ENCODE measurements at places on chromosomes 5 and 9. TPM values are rescaled to one million over a fixed set of nuclear protein-coding genes. Genes with fewer than 3 reads are reported as not detected.

- no peaks in the 10 kb centered on the region for H3K27me3 ChIP-seq
- H3K36me3 ChIP-seq: peaks cover 38% of the 10 kb centered on the region
- no peak overlapping the region for H3K4me3 ChIP-seq
- no peak overlapping the region for H3K27ac ChIP-seq
- H3K4me1 ChIP-seq: peaks cover 17% of the 10 kb centered on the region
Measured at GRCh38 chr9:104750185-104750767, 2.8 kb downstream of the NIPSNAP3A start.

GRCh38 chr5:15834596-15835245, 334.7 kb downstream of the FBXL7 start:
- H3K27me3 ChIP-seq: no peaks in the 10 kb centered on the region
- DNase-seq: no peak
- no peak overlapping the region for H3K4me3 ChIP-seq
- peaks cover 9% of the 10 kb centered on the region for H3K4me1 ChIP-seq

The LVRN gene
- total RNA-seq: not detected

The DNM1 gene
- total RNA-seq: 12.5 TPM

The TSSK1B gene
- 0.30 TPM for total RNA-seq

The SNAPC4 gene
- 8.5 TPM for total RNA-seq

DNA sequence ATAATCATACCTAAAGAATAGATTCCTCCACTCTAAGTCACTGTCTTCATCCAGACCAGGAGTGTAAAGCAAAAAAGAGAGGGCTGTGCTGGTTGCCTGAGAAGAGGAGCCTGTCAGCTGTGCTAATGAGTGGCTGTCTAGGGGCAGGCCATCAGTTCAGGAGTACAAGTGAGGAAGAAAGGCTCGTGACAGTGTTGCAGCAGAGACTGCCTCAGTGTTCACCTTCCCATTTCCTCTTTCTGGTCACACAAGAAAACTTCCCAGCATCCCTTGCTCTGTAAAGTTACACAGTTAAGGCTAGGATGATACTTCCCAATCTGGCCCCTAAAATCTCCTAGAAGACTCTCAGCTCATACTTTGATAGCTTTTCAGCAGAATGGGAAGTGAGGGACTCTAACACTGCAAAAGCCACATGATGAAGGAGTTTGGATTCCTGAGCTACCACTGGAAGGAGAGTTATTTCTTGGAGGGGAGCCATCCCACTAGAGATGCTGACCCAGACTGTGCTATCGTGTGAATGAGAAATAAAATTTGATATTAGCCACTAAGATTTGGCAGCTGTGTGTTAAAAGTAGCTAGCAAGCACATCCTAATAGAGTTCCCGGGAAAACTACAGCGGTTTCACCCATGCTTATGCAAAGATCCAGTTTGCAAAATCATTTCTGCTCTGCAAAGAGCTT, 67.1 kb downstream of the ADAMTS12 start:
- no peak overlapping the region for H3K27ac ChIP-seq
- no peak overlapping the region for H3K4me3 ChIP-seq
- H3K4me1 ChIP-seq: no peaks in the 10 kb centered on the region
- H3K36me3 ChIP-seq: no peaks in the 10 kb centered on the region
- H3K27me3 ChIP-seq: no peaks in the 10 kb centered on the region

DNA sequence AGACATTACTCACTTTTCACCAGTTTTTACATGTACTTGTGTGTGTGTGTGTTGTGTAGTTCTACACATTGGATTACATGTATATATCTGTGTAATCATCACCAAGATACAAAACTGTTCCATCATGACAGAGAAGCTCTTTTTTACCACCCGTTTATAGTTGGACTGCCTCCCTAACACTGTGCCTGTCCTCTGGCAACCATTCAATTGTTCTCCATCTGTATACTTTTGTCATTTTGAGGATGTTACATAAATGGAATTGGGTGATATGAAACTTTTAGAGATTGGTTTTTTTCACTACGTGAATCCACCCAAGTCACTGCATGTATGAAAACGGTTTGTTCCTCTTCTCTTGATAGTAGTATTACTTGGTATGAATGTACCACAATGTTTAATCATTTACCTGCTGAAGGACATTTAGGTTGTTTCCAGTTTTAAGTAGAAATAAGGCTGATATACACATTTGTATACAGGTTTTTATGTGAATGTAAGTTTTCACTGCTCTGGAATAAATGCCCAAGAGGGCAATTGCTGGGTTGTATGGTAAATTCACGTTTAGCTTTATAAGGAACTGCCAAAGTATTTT, 126.2 kb downstream of the MAPKAP1 start:
- DNase-seq: no peak
- H3K36me3 ChIP-seq: no peaks in the 10 kb centered on the region
- H3K27ac ChIP-seq: no peak overlapping the region
- H3K4me3 ChIP-seq: no peak overlapping the region

DNA sequence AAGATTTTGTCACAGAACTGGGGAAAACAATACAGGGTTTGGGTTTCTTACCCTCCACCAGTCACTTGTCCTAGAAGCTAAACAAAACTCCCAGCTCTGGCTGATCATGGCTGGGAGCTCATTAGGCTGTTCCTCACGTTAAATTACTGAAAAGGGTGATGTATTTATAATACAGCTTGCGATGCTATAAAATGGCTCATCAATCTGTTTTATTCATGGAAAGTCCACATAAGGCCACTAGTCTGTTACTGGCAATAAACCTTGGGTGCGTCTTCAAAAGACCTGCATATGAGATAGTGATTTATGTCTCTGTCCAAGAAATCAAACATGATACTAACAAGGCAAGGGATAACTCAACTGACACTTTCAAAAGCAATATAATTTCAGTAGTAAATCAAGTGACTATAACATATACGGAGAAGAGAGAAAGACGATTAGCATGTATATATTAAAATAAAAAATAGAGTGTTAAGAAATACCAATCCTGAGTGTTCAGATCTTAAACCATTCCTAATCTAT, 219.0 kb downstream of the BNC2 start:
- H3K36me3 ChIP-seq: no peaks in the 10 kb centered on the region
- H3K4me1 ChIP-seq: no peaks in the 10 kb centered on the region
- no peak overlapping the region for H3K4me3 ChIP-seq

- no peaks in the 10 kb centered on the region for H3K36me3 ChIP-seq
- no peak overlapping the region for H3K4me3 ChIP-seq
- no peak overlapping the region for H3K27ac ChIP-seq
- DNase-seq: no peak
- no peaks in the 10 kb centered on the region for H3K27me3 ChIP-seq
Measured at GRCh38 chr5:65395526-65396155, 86.1 kb downstream of the ADAMTS6 start.

DNA sequence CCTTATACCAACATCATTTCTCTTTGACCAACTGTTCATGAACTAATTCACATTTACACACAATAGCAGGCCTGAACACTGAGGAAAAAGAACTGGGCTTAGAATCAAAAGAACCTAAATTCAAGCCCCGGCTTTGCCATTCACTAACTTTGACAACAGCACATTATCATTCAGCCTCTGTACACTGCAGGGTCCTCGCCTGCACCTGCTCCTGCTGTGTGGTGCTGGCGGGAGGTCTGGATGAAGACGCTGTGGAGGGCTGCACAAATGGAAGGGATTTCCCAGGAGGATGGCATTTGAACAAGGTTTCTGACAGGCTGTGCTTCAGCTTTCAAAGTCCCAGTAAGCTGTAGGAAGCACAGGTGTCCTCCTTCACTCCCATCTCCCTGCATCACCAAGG, 151.2 kb downstream of the ZDHHC21 start:
- H3K4me1 ChIP-seq: no peaks in the 10 kb centered on the region
- H3K36me3 ChIP-seq: no peaks in the 10 kb centered on the region
- no peak overlapping the region for H3K27ac ChIP-seq
- H3K4me3 ChIP-seq: no peak overlapping the region
- no peaks in the 10 kb centered on the region for H3K27me3 ChIP-seq
- no peak for DNase-seq

The GDA gene
- total RNA-seq: 3.6 TPM

The ZNF462 gene
- total RNA-seq: 85.9 TPM

All from upper lobe of left lung (tissue), 6 donors.